Stimulated activated CD4-positive, alpha-beta T cell treated with anti-CD3 and anti-CD28 coated beads, Interleukin-4, amount 100 ng/mL, for 1 hour (primary cell): ENCODE measurements at places on chromosomes 7 and 10.

DNA sequence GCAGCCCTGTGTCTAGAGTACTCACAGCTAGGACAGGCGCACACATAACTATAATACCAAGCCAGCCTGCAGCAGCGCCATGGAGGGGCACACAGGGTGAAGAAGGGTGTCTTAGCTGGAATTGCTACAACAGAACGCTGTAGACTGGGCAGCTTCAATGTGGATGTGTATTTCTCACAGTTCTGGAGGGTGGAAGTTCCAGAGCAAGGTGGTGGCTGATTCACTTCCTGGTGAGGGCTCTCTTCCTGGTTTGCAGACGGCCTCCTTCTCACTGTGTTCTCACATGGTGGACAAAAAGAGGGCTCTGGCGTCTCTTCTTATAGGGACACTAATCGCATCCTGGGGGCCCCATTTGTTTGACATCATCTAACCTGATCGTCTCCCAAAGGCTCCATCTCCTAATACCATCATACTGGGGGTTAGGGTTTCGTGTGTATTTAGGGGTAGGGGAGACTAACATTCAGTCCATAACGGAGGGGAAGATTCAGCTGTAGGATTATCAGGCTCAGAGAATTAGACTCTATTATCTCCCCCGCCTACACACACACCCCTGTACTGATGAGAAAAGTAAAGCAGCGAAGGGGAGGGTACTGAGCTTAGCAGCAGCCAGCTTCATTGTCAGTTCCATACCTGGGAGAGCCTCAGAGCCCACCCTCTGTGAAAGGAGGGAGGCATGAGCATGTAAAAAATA, 289.1 kb downstream of the CCDC3 start:
- no peak for DNase-seq

DNA sequence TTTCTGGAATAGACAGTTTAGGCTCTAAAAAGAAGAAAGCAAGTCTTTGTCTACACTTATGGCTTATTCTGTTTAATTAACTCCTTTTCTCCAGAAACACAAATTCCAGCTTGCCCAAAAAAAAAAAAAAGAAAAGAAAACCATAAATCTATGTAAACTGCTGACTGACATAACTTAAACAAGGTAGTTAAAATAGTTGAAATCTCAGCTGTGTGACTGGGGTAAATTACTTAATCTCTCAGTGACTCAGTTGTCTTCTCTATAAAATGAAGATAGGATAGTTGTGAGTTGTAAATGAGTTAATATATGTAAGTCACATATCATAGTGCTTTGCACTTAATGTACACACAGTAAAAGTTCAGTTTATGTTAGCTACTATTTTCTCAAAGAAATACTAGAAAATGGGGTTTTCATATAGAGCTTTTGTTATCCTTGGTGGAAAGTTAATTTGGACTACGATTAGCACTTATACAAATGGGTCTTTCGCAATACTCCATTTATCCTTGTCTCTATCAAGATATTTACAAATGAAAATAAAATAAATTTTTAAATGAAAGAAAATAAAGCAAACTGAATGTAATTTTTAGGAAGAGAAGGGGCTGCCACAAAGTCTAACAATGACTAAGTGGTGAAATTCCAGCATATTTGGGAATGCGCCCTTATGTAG, 200.9 kb downstream of the MBL2 start:
- DNase-seq, result no peak

- DNase-seq, result no peak
Measured at GRCh38 chr10:126511917-126512479, 123.7 kb upstream of the ADAM12 start.

DNA sequence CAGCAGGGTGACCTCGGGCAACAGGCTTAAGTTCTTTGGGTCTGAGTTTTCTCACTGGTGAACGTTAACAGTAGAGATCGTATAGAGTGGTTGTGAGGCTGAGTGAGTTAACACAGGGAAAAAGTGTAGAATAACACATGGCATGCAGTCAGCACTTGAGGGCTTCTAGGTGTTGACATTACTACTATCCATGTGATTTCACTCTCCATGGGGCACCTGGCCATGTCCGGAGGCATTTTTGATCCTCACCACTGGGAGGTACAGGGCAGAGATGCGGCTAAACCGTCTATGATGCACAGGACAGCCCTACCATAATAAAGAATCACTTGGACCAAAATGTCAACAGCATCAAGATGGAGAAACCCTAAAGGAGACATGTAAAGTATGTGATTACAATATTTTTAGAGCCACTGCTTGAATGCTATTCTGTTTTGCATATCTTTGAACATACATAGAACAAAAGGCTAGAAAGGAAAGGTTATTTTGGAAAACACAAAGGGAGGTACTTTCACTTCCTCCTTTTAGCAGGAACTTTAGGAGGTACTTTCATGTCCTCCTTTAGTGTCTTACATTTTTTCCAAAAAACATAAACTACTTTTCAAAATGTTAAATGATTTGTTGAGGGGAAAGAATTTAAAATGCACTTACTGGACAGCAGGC, 44.3 kb downstream of the NOD1 start:
- no peak for DNase-seq

DNA sequence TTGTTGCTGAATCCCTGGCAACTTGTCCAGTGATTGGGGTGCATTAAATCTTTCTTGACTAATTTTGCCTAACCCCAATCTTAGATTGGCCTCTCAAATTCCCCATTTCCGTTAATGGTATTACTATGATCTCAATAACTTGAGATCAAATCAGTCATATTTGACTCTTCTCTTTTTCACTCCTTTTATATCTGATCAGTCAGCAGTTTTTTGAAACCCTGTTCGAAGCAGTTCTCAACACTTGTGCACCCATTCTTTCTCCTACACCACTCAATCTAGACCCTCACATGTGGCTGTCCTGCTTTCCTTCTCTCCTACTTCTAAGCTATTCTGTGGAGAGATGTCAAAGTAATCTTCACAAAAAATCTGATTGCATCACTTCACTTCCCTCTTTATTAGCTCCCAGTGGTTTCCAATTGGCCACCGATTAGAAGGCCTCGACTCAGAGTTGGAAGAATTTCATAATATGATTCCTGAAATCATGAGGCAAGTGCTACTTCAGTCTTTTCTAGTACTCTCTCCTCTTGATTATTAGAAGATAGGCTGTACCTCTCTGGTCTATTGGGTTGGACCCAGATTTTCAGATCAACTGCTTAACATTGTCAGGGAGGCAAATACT, 128.9 kb downstream of the ZNF365 start:
- no peak for DNase-seq

GRCh38 chr10:43244783-43245182, 22.1 kb downstream of the RASGEF1A start:
- no peak for DNase-seq

- DNase-seq, result no peak
Measured at GRCh38 chr10:112835944-112836451, 114.0 kb upstream of the TCF7L2 start.

DNA sequence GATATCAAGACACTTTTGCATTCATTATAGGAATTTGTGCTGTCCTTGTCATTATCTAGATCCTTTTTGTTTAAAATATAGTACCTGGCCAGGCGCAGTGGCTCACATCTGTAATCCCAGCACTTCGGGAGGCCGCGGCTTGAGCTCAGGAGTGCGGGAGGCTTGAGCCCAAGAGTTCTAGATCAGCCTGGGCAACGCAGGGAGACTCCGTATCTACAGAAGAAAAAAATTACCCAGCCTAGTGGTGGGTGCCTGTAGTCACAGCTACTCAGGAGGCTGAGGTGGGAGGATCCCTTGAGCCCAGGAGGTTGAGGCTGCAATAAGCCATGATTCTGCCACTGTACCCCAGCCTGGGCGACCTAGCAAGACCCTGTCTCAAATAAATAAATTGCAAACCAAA, 621 bp upstream of the MORN4 start:
- DNase-seq, result no peak

DNA sequence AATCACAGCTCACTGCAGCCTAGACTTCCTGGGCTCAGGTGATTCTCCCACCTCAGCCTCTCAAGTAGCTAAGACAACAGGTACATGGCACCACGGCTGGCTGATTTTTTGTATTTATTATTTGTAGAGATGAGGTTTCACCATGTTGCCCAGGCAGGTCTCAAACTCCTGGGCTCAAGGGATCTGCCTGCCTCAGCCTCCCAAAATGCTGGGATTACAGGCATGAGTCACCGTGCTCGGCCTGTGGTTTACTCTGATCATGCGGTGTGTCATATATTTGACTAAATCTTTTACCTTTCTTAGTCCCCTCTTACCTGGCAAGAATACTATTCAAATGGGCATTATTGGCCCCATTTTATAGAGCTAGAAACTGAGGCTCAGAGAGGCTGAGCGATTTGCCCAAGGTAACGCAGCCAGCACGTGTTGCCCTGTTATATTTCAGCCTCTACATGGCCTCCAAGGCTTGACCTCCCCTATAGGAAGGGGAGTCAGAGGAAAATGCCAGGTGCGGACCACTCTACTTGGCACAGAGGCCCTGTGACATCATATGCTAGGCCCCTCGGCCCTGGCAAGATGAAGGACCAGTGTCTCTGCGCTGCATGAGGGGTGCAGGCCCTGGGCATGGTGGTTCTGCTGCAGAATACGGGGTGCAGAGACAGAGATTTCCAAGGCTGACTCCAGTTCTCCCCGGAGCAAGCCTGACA, 8.2 kb downstream of the ZCCHC24 start:
- no peak for DNase-seq

DNA sequence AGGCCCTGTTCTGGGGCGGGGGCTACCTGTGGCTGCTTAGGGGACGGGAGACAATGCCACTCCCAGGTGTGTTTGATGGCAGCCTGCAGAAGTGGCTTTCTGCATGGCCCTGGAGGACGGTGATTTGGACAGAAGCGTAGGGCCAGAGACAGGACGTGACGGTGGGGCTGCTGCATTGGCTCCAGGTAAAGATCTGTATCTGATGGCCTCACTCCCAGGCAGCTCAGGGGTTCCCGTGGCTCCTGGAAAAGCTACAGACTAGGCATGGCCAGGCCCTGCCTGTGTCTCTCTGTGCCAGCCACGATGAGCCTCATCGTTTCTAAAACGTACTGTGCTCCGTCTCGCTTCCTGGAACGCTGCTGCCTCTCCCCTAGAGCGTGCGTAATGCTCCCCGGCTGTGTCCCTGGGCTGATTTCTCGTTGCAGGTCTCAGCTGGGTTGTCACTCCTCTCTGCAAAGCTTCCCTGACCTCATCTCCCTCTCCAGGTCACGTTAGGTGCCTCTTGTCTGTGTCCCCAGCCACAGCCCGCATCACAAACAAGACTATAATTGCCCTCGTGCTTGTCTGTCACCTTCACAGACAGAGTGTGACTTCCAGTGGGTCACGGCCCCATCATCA, 12.6 kb downstream of the GTF2IRD1 start:
- no peak for DNase-seq

DNA sequence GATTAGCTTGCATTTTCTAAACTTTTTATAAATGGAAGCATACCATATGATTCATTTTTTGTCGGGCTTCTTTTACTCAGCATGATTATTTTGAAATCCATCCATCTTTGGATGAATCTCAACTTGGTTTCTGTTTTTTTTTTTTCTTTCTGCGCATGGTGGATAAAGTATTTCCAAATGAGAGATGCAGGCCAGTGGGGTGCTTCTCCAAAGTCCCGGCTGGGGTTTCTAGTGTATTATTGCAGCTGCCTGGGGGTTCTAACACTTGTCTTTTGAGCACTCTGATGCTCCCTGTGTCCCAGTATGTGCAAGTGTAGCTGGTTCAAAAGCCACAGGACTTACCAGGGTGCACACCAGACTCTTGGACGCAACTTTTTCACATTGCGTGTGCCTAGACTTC, 70.9 kb upstream of the LOXL4 start:
- no peak for DNase-seq

GRCh38 chr7:50960621-50961310, 178.1 kb upstream of the GRB10 start:
- no peak for DNase-seq

DNA sequence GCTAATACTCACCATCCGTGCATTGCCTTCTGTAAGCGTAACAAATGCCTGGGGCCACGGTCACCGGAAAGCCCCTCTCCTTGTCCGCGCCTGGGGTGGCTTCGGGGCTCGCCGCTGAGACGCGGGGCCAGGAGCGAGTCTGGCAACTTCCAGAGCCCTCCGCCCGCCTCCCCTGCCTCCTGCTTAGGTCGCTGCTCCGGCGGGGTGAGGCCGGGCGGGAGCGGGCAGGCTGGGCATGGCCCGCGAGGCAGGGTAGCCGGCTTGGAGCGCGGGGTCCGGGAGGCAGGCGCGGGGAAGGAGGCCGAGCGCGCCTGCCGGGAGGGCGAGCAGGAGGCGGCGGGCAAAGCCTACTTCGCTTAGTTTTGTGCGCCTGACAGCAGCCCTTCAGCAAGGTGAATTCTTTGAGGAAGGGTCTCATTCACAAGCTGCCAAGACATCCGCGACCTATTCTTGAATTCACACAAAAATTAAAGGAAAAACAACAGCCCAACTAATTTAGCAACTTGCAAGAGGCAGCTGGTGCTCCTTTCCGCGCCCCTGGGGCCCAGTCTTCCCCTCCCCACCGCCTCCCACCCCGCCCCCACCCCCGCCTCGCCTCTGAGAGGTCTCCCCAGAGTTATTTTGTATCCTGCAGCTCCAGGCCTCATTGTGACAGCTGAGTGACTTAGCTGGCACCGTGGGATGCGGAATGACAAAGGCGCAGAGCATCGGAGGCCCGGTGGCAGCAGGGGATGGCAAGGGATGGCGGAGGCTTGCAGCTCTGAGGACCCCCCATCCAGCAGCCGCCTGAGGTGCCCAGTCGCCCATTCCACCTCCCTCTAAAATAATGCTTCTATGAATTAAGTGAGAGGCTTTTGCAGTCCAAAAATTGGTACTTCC, 12.8 kb upstream of the KAT6B start:
- no peak for DNase-seq

- DNase-seq, result no peak
Measured at GRCh38 chr7:455110-455928, 64.3 kb downstream of the PDGFA start.

DNA sequence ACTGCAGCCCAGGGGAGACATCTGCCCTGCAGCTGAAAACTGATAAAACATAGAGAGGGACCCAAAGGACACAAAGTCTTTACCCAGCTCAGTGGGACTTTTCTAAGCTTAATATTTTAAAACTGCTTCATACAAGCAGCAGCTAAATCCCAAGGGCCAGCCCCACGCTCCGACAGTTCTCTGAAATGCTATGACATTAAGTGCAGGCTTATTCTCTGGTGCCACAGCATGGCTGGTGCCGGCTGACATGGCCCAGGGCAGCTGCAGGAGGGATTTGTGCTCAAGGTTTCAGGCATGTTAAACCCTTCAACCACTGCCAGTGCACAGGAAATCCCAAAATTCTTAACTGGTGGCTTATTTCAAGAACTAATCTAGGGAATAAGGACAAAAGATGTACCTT, 170.9 kb downstream of the PARD3 start:
- DNase-seq, result no peak

GRCh38 chr7:137579913-137580640, 236.5 kb upstream of the PTN start:
- no peak for DNase-seq

DNA sequence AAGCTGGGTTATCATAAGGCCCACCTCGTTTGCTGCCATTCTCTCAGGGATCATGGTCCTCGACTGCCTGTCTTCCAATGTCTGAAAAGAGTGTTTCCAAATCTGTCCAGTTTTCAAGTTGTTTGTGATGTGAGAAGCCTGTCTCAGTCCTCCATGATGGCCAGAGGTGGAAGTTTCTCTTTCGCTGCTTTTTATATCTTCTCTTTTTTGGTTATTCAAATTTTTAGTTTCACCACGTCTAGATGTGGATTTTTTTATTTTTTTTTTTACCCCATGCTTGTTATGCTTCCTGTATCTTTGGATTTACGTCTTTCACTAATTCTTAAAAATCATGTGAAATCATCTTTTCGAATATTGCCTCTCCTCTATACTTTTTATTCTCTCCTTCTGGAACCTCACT, 6.1 kb upstream of the RBM33 start:
- no peak for DNase-seq
